Vagina (tissue), 2 donors: ENCODE measurements at places on chromosomes 13 and 19.

GRCh38 chr13:43170506-43170905 is 147.1 kb downstream of the DNAJC15 start:
- no peak for DNase-seq

DNA sequence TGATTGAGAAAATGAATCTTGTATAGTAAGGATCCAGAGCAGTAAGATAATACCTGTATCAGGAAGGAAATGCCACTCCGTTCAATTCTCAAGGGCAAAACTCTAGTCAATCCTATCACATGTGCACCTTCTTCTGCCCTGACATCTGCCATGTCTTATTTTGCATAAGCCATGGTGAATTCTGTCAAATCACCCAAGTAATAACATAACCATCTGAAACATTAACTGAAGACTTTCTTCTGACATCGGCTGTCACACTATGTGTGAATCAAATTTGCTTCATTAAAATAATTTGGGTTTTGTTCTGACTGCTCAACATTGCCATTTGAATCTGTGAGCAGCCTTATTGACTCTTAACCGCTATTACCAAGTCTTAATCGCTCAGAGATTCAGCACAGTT is 91.2 kb downstream of the PCDH9 start:
- DNase-seq = no peak

DNA sequence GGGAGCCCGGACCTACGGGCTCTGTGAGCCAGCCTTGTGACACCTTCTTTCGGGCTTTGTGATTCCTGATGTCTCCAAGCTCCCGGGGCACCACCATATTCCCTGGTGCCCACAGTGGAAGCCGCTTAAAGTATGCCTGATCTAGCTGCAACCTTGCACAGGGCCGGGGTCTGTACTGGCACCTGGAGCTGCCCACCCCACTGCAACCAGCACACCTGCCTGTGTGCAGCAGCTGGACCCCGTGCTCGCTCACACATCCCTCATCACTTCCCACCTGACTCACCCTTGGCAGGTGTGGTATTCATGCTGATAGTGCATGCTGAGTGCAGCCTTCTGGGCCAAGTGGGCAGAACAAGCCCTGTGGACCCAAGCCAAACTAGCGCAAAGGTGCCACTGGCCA is 1981.1 kb upstream of the PCDH20 start:
- DNase-seq = no peak

DNA sequence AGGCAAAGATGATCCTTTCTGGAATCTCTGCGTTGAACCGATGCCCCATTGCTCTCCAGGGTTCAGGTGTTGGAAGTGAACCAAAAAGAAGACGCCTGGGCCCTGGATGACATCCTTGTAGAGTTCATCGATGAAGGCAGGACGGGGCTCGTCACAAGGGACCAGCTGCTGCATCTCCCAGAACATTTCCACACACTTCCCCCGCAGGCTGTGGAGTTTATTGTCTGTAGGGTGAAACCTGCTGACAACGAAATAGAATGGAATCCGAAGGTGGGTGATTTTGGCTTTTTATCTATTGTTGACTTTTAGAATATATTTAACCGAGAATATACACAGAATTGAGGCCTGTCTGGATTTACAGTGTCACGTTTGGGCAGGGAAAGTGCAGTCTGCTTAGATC is 58.4 kb downstream of the SLC7A9 start:
- no peak for DNase-seq

- DNase-seq = no peak
Measured at GRCh38 chr13:38970380-38971051, 20.1 kb downstream of the STOML3 start.

DNA sequence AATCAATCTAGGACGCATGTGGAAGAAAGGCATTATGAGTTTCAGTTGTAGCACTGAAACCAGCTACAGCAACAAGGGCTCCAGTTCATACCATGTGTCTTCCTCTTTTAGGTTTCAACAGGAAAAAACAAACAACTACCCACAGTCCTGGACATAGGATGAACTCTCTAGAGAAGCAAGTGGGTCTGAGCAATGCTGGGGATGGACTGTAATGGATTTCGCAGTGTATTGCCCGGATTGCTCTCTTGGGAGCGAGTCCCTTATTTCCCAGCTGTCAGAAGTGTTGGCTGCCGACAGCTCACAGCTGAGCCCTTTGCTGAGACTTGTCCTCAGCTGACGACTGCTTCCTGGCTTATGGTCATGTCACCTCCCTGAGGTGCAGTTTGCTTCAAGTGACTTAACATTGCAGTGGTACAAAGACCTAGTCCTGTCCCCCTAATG is 12.1 kb upstream of the MYCBP2 start:
- no peak for DNase-seq

DNA sequence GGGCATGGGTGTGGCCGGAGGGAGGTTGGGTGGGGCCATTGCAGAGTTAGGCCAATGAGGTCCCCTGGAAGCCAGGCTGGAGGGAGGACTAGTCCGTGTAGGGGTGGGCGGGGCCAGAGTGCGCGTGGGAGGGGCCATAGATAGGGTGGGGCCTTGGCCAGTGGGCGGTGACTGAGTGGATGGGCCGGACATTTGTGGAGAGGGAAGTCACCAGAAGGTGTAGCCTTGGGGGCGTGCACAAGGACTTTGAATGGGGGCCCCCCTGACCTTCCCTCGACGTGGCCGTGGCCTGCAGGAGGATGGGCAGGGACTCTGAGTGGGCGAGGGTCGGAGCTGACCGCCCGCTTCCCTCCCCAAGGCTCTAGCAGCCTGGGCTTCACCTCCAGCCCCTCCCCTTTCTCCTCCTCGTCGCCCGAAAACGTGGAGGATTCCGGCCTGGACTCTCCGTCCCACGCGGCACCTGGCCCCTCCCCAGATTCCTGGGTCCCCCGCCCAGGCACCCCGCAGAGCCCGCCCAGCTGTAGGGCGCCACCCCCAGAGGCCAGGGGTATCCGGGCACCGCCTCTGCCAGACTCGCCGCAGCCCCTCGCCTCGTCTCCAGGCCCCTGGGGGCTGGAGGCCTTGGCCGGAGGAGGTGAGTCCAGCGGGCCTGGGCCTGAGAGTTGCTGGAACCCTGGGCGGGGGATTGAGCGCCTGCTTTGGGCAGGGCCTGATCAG is 16.5 kb upstream of the B3GNT3 start:
- no peak for DNase-seq

- no peak for DNase-seq
Measured at GRCh38 chr13:89862691-89863036, 1484.8 kb upstream of the MIR17HG start.

DNA sequence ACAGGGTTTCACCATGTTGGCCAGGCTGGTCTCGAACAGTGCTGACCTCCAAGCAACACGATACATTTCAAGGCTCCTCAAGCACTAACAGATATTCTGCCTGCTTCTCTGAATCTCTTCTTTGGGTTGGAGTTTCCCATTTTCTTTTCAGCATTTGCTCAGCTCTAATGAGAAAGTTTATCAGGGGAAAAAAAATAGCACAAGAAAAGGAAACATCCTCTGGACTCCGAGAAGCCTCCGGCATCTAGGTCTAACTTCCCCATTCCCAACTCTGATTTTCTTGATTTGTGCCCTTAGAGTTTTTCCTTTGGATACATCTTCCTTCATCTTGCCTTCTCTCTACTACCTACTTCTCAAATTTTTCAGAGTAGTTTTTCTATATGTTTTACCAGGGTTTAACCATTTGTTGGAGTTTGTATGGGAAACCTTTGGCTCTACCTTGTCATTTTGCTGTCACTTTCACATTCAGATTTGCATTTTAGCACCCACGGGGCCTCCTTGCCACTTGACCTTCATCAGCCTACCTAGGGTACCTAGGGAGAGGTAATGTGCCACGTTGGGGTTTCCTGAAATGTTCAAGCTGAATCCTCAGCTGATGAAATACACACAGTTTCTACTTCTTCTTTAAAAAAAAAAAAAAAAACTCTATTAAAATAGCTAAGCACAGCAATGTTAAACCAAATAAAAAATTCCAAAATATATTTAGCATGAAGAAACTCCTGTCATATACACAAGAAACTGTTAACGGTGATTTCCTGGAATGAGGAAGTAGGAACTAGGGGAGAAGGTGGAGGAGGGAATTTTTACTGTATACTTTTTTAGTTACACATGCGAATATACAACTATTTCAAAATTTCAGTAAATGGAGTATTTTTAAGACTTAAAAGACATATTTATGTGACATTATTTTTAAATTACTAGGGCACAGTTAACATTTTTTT is 5.1 kb upstream of the USP12 start:
- no peak for DNase-seq

DNA sequence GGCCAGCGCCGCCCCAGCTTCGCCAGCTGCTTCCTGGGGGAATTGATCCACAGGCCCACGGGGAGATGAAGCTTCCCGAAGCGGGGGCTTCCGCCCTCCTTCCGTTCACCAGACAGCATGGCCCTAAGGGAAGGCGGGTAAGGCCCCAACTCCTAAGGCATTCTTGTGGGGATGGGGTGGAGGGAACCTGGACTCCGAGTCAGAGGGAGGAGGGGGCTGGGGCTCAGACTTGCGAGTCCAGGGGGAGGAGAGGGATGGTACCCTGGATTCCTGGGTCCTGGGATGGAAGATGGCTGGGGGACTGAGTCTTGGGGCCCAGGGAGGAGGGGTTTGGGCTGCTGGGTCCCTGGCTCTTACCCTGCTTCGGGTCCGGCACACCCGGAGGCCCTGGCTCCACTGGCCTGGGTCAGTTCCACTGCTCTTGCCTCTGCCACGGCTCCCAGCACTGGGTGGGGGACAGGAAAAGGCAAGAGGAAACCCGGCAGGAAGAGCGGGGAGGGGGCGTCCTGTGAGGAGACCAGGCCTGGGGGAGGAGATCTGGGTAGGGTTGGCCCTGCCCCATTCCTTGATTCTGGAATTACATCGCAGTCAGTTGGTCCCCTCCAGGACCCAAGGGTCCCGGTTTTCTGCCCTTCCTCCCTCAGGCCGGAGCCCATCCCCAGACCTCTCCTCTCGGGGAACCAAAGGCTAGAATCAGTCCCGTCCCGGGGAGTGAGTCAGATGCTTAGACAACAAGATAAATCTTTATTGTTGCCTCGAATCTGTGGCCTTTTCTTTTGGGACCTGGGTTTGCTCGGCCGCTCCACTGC is at the start of gene RASIP1:
Gene RASIP1, minus strand, starts transcription at position 447 of the 809 bp plus-strand sequence. Its CDS starts 328 bp downstream, at position 119.
- DNase-seq = no peak

- no peak for DNase-seq
Measured at GRCh38 chr19:982567-983170, 1.5 kb upstream of the WDR18 start.

DNA sequence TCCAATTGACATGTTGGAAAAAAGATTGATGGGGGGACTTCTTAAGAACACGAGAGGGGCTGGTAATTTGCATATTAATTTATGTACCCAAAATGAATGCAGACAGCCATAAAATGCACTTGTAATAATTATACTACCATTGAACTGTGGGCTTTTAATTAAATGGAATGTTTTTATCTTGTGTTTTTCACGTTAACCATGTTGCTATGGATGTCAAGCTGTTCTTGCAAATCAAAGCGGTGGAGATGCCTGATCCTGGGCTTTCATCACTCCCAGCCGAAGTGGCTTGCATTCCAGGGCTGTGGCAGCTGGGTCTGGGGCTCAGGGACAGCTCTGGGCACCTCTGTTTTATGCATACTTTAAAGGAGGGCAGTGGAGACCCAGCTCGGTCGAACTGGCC is 179.4 kb upstream of the TMTC4 start:
- DNase-seq = no peak

DNA sequence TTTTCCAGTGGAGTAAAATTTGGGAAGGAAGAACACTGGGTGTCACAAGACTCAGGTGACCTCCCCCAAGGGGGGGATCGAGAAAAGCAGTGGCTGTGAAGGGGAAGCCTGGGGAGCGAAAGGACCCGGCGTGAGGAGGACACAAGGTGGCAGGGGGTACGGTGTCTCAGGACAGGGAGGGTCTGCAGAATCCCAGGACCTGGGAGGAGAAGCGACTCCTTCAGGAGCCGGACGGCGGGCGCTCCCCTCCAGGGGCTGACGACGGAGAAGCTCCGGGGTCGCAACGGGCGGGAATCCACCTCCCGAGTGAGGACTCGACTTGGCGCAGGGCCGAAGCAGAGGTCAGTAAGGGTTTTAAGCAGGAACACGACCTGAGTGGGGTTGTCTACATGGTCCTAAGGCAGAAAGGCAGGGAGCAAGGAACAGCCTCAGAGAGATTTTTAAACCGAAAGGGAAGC is 529 bp downstream of the ZNF836 start:
- DNase-seq = peak; percentile 88

GRCh38 chr19:33063753-33064457 is 783 bp downstream of the RHPN2 start:
- DNase-seq = no peak

DNA sequence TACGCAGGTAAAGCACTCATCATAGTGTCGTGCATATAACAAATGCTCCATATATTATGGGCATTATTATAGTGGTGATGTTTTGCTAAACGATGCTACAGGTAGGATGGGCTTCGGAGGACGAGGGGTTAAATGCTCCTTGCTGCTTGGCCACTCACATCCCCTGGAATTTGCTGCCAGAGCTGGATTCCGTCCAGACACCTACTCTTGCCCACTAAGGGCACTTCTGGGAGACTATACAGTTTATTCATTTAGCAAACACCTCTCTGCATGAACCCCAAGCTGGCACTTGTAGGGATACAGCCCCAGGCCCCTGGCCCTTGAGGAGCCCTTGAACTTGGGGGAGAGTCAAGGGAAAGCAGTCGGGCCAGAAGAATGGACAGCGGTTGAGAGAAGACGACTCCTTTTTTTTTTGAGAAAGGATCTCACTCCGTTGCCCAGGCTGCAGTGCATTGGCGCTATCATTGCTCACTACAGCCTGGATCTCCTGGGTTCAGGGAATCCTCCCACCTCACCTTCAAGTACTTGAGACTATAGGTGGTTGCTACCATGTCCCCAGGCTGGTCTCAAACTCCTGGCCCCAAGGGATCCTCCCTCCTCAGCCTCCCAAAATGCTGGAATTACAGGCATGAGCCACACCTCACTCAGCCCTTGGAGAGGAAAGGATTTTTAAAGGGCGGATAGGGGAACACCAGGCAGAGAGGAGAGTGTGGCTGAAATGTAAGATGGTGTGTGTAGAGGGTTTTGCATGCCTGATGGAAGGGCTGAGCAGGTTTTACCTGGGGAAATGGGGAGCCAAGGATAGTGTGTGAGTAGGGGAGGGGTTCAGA is 1.1 kb upstream of the MRPL34 start:
- DNase-seq = no peak

DNA sequence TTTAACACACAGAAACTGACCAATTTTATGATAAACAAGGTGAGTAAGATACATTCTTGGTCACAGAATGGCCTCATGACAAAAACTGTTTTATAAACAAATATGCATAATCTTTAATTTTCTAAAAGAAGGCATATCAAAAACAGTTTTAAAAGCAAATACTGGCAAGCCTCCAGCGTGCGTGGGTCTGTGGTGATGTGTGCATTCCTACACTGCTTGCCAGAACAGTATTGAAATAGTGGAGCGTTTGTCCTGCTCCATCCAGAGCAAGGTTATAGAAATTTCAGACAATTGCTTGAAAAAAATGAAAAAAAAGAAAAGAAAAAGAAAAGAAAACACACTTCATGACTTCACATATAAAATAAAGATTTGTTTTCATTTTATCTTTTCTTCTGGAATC is 140.9 kb downstream of the MZT1 start:
- no peak for DNase-seq

- DNase-seq = no peak
Measured at GRCh38 chr19:6012426-6013170, 34.7 kb upstream of the RANBP3 start.

GRCh38 chr19:11881151-11881800 is 6.3 kb upstream of the ZNF69 start:
- no peak for DNase-seq
